ENCODE measurements at places on chromosomes 16 and 17.

- no peak for DNase-seq
Measured at GRCh38 chr16:87068762-87069150, 248.4 kb downstream of the C16orf95 start.

DNA sequence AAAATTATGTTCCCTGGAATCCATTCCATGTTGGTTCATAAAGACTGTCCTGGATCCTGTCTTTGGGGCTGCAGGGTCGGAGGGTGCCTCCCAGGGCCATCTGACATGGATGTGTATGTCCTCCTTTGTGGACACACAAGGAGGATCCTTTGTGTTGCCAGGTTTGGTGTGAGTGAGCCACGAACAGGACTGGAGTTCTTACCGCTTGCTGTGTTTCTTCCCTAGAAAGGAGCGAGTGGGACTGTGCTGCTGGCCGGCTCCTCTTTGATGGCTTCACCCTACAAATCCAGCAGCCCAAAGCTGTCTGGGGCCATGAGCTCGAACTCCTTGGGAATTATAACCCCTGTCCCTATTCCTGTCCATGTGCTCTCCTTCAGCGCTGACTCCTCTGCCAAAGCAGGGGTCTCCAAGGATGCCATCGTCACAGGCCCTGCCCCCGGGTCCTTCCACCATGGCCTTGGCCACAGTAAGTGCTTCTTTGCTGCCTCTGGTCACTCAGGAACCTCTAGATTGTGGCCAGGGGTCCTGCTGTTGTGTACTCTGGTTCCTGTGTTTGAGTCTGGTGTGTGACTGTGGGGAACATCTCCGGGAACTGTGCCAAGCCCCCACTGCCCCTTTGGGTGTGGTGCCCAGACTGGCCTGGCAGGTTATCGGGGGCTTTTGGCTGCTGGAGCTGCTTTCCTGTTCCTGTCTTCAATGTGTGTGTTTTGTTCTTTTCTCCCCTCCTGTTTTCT, 29.5 kb downstream of the UBN1 start:
- DNase-seq: no peak

DNA sequence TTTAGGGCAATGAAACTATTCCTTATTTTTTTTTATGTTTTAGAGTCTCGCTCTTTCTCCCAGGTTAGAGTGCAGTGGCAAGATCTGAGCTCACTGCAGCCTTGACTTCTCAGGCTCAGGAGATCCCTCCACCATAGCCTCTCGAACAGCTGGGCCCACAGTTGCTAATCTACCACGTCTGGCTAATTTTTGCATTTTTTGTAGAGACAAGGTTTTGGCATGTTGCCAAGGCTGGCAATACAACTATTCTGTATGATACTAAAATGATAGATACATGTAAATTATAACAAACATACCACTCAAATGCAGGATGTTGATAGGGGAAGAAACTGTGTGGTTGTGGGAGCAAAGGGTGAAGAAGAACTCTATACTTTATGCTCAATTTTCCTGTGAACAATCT, 401.3 kb downstream of the ZFHX3 start:
- DNase-seq: no peak

DNA sequence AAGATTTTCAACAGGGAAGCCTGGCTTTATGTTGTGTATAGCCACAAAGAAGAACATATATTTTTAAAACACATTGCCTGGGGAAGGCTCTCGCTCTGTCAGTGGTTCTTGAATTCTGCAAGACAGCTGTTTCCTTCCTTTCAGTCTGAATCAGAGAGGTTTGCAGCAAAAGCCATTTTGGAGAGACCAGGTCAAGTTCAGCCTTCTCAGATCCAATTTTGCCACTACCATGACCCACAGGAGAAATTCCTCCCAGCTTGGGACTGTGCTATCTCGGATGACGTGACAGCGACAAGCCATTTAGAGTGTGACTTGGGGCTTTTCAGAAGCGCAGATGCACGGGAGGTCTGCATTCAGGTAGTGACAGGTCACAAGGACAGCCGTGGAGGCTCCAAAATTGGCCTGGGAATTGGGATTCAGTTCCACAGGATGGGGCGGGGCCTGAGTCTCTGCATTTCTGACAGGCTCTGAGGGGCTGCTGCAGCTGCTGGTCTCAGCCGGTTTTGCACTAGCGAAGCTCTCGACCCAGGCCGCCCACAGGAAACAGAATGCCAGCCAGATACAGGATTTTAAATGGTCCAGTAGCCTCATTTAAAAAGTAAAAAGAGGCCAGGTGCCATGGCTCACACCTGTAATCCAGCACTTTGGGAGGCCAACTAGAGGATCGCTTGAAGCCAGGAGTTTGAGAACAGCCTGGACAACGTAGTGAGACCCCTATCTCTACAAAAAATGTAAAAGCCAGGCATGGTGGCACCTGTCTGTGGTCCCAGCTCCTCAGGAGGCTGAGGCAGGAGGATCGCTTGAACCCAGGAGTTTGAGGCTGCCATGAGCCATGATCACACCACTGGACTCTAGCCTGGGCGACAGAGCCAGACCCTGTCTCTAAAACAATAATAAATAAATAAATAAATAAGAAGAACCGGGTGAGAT, 196.6 kb upstream of the CIBAR2 start:
- no peak for DNase-seq

DNA sequence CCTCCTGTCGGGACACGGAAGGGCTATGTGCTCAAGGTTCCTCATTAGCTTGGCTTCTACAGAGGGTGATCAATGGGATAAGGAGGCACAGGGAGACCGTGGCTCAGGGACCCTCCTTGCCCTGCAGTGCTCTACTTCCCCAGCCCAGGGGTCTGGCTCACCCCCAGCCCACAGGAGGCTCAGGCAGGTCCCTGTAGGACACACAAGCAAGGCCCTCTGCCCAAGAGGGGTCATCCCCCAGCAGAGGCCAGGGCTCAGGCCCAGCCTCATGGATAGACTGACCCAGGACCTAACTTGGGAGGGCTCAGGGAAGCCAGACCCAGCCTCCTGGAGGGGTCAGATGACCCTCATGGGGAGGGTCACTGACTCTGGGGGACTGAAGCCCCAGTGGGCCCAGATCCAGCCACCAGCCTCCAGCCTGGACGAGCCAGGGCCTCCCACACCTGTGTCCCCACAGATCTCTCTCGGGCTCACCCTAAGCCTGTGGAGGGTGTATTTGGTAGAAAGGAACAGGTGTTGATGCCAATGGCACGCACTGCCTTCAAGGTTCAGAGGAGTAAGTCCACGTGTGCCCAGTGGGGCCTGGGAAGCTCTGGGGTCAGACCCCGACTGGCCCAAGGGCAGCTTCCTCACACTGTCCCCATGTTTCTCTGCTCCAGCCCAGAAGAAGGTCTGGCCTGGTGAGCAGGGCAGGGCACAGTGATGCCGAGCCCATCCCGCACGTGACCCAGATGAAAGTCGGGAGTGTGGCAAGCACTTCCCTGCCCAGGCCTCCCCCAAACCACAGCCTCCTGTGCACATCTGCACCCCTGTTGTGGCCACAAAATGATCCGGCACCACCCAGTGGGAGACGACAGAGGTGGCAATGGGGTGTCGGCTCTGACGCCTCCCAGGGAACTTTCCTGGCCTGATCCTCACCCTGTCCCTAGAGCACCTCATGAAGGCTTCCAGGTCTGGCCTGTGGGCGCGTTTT, 10.9 kb upstream of the KRTAP17-1 start:
- DNase-seq: no peak

DNA sequence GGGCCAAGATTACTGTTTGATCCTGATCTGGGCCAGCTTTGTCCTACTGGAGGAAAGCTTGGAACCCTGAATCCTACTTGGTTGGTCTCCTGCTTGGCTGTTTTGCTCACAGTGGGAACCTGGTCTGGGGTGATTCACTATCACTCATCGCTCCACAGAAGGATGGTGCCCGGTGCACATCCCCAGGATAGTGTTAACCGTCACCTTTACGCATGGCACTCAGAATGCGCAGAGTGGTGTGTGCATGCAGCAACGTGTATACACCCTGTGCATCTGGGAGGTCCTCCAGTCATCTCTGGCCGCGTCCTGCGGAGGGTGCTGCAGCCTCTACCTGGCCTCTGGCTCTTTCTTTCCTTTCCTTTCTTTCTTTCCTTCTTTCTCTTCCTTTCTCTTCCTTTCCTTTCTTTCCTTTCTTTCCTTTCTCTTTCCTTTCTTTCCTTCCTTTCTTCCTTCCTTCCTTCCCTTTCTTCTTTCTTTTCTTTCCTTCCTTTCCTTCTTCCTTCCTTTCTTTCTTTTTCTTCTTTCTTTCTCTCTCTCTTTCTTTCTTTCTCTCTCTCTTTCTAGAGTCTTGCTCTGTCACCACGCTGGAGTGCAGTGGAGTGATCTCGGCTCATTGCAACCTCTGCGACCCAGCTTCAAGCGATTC, 13.1 kb downstream of the SOCS3 start:
- no peak for DNase-seq

DNA sequence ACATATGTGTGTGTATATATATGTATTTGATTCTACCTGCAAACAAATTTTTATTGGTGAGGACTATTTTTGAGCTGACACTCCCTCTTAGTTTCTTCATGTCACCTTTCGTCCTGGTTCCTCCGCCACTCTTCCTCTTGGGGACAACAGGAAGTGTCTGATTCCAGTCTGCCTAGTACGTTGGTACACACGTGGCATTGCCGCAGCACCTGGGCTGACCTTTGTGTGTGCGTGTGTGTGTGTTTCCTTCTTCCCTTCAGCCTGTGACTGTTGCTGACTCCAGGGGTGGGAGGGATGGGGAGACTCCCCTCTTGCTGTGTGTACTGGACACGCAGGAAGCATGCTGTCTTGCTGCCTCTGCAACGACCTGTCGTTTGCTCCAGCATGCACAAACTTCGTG, 29.4 kb upstream of the CACNG5 start:
- DNase-seq: no peak

- DNase-seq: no peak
Measured at GRCh38 chr16:19172098-19172780, 4.2 kb downstream of the SYT17 start.

- no peak for DNase-seq
Measured at GRCh38 chr16:79165079-79165478, 435.5 kb downstream of the MAF start.

DNA sequence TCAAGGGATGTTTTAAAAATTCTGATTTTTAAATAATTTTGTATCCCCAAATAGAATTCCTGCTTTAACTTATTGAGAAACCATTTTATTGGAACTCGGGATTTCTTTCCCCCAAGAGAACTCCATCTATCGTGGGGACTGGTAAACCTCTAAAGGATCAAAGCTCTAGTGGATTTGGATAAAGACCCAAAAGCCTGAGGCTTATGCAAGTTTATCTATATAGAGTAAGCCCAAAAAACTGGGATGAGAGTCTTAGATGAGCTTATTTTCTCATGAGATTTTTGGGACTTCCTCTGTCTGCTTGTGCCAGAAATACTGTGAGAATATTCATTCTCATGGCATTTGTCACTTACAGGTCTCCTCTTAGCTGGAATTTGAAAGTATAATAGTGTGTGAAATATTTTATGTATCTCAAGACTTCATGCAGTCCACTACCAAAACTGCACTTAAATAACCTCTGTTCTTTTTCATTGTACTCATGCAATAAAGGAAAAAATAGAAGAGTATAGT, 333.1 kb downstream of the BCAS3 start:
- no peak for DNase-seq

DNA sequence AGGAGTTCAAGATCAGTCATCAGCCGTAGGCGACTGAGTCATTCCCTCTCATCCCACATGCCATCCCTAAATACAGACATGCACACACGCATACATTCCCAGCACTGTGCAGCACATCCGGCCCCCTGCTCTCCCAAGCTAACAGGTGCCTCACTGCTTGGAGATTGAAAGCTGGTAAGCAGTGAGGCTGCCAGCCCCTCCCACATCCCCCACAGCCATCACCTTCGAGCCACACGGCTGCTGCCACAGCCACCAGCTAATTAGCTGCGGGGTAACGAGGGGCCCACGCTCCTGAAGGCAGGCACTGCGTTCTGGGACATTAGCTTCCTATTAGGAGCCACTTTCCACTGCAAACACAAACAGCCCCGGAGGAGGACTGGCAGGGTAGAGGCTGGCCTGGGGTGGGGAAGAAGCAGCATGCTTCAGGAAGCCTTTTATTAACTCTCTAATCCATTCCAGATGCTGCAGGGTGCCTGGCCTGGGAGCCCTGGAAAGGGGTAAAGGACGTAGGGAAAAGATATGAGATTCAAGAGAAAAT, 179.6 kb downstream of the CCT6B start:
- DNase-seq: no peak

GRCh38 chr16:47358816-47359215, 102.0 kb downstream of the ITFG1 start:
- no peak for DNase-seq

- DNase-seq: no peak
Measured at GRCh38 chr17:12085076-12085949, 64.6 kb downstream of the MAP2K4 start.

- DNase-seq: no peak
Measured at GRCh38 chr17:50632637-50633036, 2.0 kb upstream of the ABCC3 start.

- no peak for DNase-seq
Measured at GRCh38 chr17:42530952-42531454, 5.0 kb upstream of the NAGLU start.

- DNase-seq: no peak
Measured at GRCh38 chr16:69438465-69438864, 14.0 kb downstream of the CYB5B start.

DNA sequence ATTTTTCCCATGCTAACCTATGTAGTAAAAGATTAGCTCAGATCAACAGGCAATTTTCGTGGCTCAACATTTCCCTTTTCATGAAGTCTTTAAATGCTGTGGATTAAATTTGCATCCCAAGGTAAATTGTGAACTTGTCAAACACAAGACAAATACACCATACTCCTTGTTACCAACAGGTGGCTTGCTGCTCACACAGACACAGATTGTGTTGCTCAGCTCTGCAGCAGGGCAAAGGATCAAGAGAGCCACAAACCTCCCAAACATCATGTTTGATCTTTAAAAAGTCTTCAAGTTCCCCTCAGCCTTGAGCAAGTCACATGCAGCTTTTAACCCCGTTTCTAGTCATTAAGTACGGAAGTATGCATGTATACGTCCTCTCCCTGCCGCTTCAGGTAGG, 119.6 kb upstream of the CNTNAP4 start:
- no peak for DNase-seq

GRCh38 chr16:78843978-78844377, 744.5 kb downstream of the WWOX start:
- DNase-seq: no peak

GRCh38 chr17:5826384-5826783, 242.1 kb upstream of the NLRP1 start:
- no peak for DNase-seq

DNA sequence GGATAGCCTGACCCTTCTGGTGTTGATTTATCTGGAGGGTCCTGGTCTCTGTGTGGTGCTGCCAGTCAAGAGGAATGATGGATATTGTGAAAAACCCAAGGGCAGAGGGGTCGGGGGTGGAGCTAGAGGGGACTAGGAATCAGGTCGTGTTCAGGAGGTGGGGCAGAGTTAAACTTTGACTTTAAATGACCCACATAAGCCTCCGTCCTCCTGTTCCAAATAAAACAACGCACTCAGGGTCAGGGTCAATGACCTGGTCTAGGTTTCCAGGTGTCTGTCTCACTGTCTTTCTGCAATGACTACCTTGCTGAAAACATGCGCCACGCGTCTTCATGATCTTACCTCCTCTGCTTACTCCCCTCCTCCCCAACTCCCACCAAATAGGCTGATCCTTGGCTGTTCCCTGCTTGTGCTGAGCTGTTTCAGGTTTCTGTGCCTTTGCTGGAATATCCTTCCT, 14.7 kb downstream of the AOC3 start:
- no peak for DNase-seq

Measured in stimulated activated CD8-positive, alpha-beta memory T cell treated with anti-CD3 and anti-CD28 coated beads, Interleukin-15, amount 100 ng/mL, for 4 hours (primary cell).